Uterus (tissue), 4 donors: ENCODE measurements at places on chromosomes 5 and 9. TPM values are rescaled to one million over a fixed set of nuclear protein-coding genes. Genes with fewer than 3 reads are reported as not detected.
A peak's percentile ranks its signal among the peaks of the same experiment; 100 is the strongest.

The TMEM203 gene
- 33.2 TPM for total RNA-seq

- no peak overlapping the region for H3K27ac ChIP-seq
- DNase-seq = no peak
- H3K4me3 ChIP-seq = no peak overlapping the region
Measured at GRCh38 chr9:115597330-115597895, 479.5 kb upstream of the TNC start.

DNA sequence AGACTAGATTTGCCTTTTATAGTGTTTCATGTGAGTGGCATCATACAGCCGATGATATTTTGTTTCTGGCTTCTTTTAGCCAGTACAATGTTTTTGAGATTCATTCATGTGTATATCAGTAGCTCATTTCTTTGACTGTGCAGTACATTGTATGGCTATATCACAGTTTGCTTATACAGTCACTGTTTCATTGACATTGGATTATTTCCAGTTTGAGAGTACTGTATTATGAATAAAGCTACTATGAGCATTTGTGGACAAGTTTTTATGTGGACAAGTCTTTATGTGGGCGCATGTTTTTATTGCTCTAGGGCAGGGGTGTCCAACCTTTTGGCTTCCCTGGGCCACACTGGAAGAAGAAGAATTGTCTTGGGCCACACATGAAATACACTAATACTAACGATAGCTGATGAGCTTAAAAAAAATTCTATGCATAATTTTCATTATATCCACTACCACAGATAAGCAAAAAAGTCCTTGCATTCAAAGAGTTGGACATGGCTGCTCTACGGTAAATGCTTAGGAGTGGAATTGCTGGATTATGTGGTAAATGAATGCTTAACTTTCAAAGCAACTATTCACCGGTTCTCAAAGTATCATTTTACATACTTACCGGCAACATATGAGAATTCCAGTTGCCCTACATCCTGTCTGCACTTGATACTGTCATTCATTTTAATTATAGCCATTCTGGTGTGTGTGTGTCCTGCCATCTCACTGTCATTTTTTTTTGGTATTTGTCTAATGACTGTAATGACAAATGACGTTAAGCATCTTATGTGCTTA, 177.8 kb downstream of the RGS3 start:
- H3K4me3 ChIP-seq = no peak overlapping the region
- no peaks in the 10 kb centered on the region for H3K27me3 ChIP-seq
- no peaks in the 10 kb centered on the region for H3K36me3 ChIP-seq
- no peak overlapping the region for H3K27ac ChIP-seq

The KLF9 gene
- total RNA-seq = 88.2 TPM

DNA sequence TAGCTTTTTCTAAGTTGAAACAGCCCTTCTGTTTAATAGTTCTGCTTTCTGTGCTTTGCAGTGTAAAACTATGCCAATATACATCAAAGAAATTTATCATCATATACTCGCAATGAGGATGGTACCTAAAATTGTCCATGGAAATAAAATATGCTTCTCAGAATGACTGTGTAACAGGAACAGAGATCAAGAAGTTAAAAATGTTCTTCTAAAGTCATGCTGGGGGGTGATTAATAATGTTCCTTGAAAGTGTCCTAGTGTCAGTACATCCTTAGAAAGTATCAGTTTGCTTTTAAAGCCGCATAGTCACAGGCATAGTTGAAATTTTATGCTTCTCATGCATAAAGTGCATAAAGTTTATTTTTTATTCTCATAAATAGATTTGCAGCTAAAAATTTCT, 4.0 kb upstream of the LRRC70 start:
- no peaks in the 10 kb centered on the region for H3K27me3 ChIP-seq
- H3K27ac ChIP-seq = no peak overlapping the region
- H3K4me1 ChIP-seq = no peaks in the 10 kb centered on the region
- H3K36me3 ChIP-seq = no peaks in the 10 kb centered on the region
- DNase-seq = no peak

The PCDHB13 gene
- total RNA-seq = 6.2 TPM

GRCh38 chr9:91843093-91843492, 106.9 kb downstream of the ROR2 start:
- peaks cover 22% of the 10 kb centered on the region for H3K4me1 ChIP-seq
- H3K36me3 ChIP-seq = no peaks in the 10 kb centered on the region
- no peak for DNase-seq
- H3K27ac ChIP-seq = peak overlapping the region; percentile 79

The PCDHGA6 gene
- total RNA-seq = 16.1 TPM

The BTNL8 gene
- total RNA-seq = not detected

The ASPN gene
- 29.5 TPM for total RNA-seq

The ADAMTS12 gene
- 37.5 TPM for total RNA-seq

DNA sequence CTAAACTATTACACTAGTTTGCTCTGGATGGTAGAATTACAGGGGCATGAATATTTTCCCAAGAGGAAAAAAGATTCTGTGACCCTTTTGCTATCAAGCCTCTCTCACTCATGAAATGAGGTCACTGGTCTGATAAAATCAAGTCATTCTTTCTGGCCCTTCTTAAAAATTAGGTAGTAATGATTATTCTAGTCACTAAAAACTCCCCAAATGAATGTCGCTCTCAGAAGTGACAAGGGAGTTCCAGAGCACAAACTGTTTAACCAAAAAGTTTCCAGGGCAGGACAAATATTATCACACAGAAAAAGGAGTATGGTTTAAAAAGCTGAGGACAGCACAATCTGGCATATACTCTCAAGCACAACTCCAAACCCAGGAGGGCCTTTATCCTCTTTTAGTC, 12.5 kb downstream of the ERMP1 start:
- no peak for DNase-seq
- no peaks in the 10 kb centered on the region for H3K36me3 ChIP-seq
- no peaks in the 10 kb centered on the region for H3K4me1 ChIP-seq
- no peaks in the 10 kb centered on the region for H3K27me3 ChIP-seq
- H3K4me3 ChIP-seq = no peak overlapping the region

DNA sequence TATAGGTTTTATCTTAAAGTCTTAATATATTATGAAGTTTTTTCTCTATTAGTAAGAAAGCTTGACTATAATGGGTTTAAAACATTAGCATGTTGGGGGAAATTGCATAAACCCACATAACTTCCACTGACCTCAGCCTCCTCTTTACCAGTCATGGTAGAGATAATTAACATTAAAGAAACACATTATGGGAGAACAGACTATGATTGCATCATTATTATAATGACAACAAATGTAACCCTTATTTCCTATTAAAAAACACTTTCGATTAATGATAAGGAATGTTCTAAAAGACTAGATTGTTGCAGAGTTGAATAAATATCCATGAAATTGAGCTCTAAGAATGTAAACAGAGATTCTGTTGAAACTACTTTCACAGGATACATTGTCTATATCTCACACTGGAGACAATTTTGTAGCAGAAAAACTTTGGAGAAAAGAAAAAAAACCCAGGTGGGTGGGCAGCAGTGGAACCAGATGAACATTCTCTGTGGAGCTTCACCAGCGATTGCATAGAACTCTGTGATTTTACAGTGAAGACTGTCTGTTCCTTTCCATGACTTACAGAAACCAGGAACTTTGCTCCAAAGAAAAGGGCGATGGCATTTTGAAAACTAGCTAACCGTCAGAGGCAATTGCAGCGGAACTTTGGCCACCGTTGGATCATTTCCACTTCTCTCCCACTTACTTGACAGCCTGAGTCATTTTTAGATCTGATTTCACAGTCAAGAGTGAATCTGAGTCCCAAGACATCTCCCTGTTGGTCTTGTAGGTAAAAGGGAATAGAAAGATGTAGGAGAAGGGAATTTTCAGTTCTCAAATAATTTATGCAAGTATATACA, 21.0 kb upstream of the ERAP2 start:
- no peak for DNase-seq
- H3K27ac ChIP-seq = no peak overlapping the region
- no peaks in the 10 kb centered on the region for H3K4me1 ChIP-seq

- DNase-seq = peak; percentile 34
- no peaks in the 10 kb centered on the region for H3K36me3 ChIP-seq
- H3K4me3 ChIP-seq = no peak overlapping the region
- H3K27ac ChIP-seq = peak overlapping the region; percentile 63
- no peaks in the 10 kb centered on the region for H3K27me3 ChIP-seq
Measured at GRCh38 chr5:57503433-57503832, 20.8 kb upstream of the ACTBL2 start.

The GCNT4 gene
- total RNA-seq = 0.88 TPM

DNA sequence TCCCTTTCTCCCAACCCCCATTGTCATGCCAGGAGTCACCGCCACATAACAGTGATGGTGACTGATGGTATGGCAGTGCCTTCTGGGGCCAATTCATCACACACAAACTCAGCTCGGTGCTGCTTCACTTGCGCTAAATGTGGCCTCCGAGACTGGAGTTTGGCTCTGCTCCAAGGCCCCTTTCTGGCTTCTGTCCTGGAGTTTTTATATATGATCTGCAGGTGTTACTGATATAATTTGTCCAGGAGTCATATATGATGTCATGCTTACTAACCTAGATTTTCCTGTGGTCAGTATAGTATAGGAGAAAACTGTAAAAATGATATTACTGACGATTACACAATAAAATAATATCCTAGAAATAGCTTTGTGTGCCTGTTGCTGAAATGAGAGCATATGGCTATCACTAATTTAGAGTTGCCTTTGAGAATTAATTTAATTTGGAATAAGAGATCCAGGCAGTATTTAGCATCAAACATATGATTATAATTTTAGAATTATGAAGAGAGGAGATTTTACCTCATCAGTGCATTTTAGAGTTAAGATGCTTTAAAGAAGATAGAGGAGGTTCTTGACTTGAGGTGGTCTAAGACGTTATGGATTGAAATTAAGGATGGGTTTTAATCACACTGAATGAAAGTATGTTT, 334.1 kb upstream of the CD180 start:
- no peaks in the 10 kb centered on the region for H3K4me1 ChIP-seq
- no peak overlapping the region for H3K27ac ChIP-seq
- no peaks in the 10 kb centered on the region for H3K36me3 ChIP-seq

The MARCOL gene
- total RNA-seq = not detected

DNA sequence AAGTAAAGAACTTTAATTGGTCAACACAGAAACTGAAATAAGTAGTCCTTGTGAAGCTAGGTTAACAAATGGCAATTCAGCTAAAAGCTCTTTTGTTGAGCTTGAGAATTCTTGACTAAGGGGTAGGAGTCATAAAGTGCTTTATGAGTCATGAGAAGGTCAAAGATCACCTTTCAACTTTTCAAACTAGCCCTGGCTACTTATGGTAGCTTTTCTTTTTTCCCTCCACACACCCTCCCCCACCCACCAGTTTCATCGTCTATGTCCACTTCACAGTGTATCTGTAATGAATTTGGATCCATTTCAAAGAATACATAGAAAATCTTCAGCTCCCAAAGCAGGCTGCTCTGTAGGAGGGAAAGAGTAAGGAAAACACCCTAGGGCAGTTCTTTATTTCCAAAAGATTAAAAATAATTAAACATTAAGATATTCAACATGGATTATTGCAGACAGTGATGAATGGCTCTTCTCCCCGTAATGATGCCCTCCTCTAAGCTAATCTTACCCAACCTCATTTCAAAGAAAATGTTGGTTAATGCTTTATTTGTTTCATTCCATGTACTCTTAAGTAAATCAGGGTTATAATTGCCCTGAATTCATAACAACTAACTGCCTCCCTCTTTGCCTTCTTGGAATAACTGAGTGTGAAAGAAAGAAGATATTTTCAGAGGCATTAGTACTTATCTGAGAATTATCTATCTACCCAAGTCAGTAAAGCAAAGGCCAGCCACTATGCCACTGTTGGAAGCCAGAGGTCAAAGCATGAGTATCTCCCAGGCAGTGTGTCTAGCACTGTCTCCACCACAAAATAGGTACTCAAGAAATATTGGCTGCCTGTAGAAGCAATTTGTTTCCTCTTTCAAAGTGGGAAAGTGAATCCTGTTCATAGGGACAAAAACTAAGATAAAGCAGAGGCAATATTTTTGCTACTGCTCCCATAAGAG, 290.6 kb downstream of the PIK3R1 start:
- no peaks in the 10 kb centered on the region for H3K4me1 ChIP-seq
- no peaks in the 10 kb centered on the region for H3K27me3 ChIP-seq
- no peaks in the 10 kb centered on the region for H3K36me3 ChIP-seq
- H3K27ac ChIP-seq = peak overlapping the region; percentile 68
- DNase-seq = peak; percentile 73

GRCh38 chr5:180290568-180291233, 1.2 kb downstream of the MAPK9 start:
- no peaks in the 10 kb centered on the region for H3K36me3 ChIP-seq
- peak overlapping the region; percentile 99 for H3K4me3 ChIP-seq
- H3K4me1 ChIP-seq = no peaks in the 10 kb centered on the region
- H3K27ac ChIP-seq = no peak overlapping the region
- no peaks in the 10 kb centered on the region for H3K27me3 ChIP-seq

The FOXD4L6 gene
- not detected for total RNA-seq

The PLEKHG4B gene
- total RNA-seq = 8.3 TPM

DNA sequence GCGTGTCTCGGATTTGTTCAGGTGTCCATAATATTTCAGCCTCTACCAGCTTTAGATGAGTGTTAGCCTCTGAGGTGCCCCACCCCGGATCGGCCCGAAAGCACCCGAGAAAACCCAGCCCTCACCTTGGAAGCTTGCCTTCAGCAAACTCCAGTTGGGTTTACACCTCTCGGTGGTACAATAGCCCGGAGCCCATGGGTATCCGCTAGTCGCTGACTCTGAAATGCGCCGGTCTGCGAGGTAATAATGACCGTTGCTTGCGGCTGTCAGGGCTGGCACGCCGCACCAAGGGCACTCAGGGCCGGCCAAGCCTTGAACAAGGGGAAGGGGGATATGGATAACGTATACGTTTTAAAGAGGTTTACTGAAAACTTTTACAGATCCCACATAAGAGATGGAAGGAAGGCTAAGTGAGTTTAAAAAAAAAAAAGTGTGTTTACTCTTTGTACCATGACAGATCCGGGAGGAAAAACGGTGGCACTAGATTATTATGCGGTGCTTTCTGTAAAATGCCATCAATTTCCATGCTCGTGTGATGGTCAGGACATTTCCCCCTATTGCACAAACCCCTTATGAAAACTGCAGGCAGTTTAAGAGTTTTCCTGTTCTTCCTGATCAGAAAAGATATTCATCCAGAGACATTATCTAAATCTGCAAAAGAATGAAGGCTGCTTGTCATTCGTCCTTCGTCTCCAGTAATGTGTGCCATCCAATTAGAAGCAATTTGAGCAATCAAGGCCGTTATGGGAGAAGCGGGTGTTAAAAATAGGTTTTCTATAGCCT, 124.2 kb downstream of the TMEM161B start:
- H3K27me3 ChIP-seq = no peaks in the 10 kb centered on the region
- no peak overlapping the region for H3K27ac ChIP-seq
- H3K4me1 ChIP-seq = no peaks in the 10 kb centered on the region
- no peaks in the 10 kb centered on the region for H3K36me3 ChIP-seq
- no peak overlapping the region for H3K4me3 ChIP-seq
- no peak for DNase-seq

- no peaks in the 10 kb centered on the region for H3K27me3 ChIP-seq
- DNase-seq = no peak
- H3K27ac ChIP-seq = no peak overlapping the region
Measured at GRCh38 chr5:158658446-158659230, 441.1 kb downstream of the EBF1 start.

The HTR1A gene
- total RNA-seq = 11.7 TPM

The RARS1 gene
- total RNA-seq = 118 TPM

- no peak overlapping the region for H3K4me3 ChIP-seq
- no peaks in the 10 kb centered on the region for H3K4me1 ChIP-seq
- DNase-seq = no peak
- no peak overlapping the region for H3K27ac ChIP-seq
- H3K36me3 ChIP-seq = no peaks in the 10 kb centered on the region
Measured at GRCh38 chr9:1366276-1366675, 316.1 kb downstream of the DMRT2 start.
